ENCODE measurements at places on chromosomes 5 and 9.

- DNase-seq, result no peak
These were observed 117.7 kb downstream of the FRMD3 start for GRCh38 chr9:83420486-83420885.

GRCh38 chr5:61969755-61970154 is 336.3 kb upstream of the KIF2A start:
- DNase-seq, result no peak

- DNase-seq, result peak; percentile 21
These were observed 142.7 kb downstream of the MLLT3 start for GRCh38 chr9:20479419-20480155.

GRCh38 chr9:27436234-27436633 is 87.9 kb upstream of the IFNK start:
- no peak for DNase-seq

- peak; percentile 4 for DNase-seq
These were observed 467.3 kb downstream of the DNAH5 start for GRCh38 chr5:13477118-13477737.

DNA sequence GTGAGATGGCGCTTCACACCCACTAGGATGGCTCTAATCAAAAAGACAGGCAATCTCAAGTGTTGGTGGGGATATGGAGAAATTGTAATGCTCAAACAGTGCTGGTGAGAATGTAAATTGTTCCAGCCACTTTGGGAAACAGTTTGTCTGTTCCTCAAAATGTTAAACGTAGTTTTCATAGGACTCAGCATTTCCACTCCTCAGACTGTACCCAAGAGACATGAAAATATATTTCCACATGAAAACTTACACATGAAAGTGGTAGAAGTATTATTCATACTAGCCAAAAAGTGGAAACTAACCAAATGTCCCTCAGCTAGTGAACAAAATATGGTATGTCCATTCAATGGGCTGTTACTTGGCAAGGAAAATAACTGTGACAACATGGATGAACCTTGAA is 107.7 kb upstream of the CTSL start:
- no peak for DNase-seq

GRCh38 chr5:79025054-79025472 is 40.0 kb upstream of the ARSB start:
- peak; percentile 71 for DNase-seq

DNA sequence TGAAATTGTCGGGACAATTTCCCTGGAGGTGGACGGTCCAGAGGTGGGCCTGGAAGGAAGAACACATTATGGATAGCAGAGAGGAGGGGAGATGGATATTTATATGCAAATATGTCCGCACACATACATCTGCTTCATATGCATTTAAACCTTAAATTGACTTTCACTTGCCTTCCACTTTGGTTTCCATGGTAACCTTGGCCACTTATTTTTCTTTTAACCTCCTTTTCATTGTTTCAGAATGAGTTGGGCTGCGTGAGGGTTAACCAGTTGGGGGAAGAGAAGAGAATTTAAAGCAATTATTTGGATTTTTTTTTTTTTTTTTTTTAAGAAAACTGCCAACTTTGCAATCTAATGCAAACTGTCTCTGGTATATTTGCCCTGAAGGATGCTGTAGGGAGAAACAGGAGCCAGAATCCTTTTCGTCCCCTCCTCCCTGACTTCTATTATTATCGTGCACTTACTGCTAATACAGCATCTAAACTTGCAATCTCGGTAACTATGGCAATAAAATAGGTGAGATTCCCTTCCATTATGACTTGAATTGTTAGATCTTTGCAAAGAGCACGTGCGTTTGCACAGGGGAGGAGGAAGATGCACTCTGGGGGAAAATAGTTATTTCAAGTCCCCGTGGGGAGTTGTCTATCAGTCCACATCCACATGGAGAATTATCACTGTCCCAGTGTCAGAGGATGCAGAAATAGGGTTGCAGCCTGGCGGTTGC is 35.6 kb downstream of the TLR4 start:
- no peak for DNase-seq

- DNase-seq, result no peak
These were observed 142.9 kb downstream of the NFIB start for GRCh38 chr9:14170973-14171596.
